ENCODE measurements at places on chromosomes 1 and 21.

DNA sequence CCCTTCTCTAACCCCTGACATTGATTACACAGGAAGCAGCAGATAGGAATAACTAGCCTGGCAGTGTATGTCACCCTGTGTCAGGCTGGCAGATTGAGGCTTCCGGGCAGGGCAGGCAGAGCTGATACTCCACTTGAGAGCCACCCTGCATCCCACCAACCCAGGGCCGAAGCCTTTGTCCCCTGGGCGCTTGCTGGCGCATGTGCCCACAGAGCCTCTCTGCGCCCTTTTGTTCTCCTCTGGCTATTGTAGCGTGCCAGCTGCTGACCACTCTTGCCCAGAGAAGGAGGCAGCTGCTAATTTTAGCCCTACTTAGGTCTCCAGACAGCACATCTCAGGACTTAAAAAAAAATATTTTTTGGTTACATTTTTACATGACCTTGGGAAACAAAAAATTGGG, 304.9 kb downstream of the HHAT start:
- no peak for DNase-seq

GRCh38 chr1:232276651-232277050, 353.3 kb downstream of the SIPA1L2 start:
- no peak for DNase-seq

DNA sequence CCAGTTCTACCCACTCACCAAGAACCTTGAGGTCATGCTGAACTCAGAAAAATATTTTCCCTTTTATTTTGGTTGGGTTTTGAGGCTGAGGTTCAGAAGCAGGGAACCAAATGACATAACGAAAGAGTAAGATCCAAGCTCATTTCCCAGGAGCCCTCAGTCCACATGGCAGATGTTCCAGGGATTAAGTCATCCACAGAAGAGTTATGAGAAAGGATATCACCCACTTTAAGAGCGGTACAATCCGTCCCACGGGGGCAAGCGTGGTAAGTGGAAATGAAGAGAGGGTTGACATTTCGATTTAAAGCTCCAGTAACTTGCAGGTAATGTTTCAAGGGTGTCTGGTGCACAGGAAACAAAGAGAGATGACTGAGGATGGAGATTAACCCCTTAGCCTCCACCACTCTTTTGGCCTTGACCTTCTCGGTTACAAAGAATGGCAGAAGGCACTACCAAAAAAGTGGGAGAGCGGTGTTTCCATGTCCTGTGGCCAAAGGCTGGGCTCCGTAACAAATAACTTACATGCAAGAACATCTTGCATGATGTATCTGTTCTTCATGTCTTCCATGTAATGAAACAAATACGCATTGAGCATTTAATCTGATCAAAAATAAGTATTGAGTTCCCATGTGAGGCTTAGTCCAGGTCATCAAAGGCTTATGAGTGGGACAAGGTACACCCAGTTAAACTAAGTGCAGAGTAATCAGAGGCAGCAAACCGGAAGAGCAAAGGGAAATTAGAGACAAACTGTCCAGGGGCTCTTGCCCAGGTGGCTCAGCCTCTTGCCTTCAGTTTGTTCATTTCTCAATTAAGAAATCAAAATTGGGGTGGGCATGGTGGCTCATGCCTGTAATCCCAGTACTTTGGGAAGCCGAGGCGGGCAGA, 241.4 kb downstream of the TOMM20 start:
- no peak for DNase-seq

DNA sequence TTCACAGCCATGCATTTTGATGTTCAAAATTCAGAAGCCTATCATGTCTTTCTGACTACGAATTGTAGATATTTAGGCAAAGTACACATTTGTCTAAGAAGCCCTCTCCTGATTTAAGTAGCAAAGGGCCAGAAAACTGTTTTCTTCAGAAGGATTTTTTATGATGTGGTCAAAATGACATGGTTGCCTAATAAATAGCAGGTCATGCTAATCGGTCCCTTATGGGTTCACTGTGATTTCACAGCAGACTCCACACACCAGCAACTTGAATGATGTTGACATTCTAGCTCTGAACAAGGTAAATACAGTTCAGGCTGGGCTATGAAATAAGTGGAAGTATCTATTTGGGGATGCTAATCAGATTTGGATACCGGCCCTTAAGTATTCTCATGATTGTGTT, 178.7 kb upstream of the DPYD start:
- DNase-seq = no peak

DNA sequence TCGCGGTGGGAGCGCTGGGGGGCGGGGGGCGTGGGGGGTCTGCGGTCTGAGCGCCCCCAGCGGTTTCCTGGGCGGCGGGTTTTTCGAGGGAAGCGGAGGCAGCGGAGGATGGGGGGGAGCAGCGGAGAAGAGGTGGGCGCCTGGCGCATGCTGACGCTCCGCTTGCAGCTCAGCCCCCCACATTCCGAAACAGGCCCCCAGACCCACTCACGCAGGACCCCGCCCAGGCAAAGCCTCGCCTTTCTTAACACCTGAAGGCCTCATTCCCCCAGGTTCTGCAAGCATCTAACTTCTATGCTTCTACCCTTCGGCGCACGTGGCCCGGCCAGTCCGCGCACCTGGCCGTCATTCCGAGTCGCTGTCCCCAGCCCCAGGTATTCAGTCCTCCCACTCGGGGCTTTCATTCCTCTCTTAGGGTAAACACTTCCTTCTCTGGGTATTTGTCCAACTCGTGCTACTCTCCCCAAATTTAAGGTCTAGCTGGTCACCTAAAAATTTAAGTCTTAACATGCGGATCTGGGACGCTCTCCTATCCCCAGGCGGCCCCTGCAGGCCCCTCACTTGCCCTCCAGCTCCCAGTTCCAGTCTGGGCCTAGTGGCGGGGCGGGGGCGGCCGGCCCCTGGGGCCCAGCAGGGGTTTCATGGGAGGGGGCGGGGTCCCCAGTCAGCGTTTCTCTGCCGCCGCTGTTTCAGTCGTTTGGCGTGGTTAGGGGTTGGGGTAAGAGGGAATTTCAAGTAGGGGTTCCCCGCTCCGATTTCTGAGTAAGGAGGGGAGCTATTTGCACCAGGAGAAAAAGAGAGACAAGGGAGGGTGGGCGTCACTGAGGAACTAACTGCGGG, 2.8 kb upstream of the ZBTB7B start:
- DNase-seq = peak; percentile 53

DNA sequence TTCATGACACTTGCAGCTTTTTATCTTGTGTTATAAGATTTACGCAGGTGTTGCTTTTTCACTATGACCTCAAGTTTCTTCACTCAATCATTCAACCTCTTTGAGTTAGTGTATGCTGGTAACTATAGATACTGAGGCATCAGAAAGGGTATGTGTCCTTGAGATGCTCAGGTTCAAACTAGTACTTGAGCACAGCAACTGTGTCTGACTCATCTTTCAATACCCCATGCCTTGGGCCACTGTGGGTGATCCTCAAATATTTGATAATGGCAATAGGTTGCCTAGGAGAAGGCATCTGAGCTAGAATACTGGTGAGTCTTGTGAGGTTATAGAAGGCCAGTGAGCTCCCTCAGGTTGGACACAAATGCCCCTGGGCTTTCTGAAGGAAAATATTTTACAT, 88.1 kb upstream of the SPATA6 start:
- DNase-seq = no peak

DNA sequence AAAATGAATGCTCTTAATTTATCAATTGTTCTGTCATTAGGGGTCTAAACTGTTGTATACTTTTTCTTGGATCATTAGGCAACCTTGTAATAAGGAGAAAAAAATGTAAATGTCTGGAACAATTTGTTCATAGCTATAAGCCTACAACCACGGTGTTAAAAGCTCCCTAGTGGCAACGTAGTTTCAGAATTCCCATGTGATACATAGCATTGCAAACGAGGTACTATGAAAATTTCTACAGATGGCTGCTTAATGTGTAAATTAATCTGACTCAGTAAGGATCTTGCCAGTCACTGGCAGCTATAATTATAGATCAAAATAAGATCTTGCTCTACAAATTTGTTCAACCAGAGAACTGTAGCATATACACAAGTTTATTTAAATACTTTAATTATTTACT, 304.1 kb upstream of the ADGRL4 start:
- DNase-seq = no peak

DNA sequence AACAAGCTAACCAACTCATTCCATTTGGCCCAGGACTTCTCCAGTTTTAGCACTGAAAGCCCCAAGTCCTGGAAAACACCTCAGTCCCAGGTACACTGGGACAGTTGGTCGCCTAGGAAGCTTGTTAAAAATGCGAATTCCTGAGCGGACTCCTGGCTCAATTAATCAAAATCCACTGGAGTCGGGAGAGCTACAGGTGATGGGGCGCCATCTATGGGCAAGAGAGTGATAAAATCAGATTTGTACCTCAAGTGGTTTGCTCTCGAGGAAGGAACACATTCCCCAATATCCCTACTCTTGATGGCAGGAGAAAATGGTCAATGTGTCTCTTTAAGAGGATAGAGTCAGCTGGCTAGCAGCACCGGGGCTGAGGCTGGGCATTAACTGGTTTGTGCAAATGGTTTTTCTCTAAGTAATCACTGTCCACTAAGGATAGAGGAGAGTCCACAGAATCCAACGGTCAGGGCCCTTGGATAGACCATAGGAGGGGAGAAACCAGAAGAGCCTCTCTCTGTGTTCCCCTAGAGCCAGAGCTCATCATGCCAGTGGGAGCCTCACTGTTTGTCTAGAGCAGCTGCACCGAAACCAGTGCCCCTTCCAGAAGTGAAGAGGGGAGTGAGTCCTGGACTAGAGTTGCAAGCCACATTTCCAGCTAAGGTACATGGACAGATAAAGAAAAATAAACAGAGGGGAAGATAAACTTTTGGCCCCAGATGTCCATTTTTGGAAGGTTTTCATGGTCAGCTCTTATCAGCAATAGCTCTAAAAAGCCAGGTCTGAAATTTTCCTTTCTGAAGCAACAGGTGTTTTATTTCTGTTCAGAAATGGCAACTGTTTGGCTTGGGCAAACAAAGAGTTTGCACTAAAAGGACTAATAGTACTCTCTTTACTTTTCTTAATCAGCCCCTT, 148.5 kb downstream of the TENT5C start:
- DNase-seq = peak; percentile 30
